ENCODE measurements at places on chromosomes 1 and 21. TPM values are rescaled to one million over a fixed set of nuclear protein-coding genes. Genes with fewer than 3 reads are reported as not detected.

DNA sequence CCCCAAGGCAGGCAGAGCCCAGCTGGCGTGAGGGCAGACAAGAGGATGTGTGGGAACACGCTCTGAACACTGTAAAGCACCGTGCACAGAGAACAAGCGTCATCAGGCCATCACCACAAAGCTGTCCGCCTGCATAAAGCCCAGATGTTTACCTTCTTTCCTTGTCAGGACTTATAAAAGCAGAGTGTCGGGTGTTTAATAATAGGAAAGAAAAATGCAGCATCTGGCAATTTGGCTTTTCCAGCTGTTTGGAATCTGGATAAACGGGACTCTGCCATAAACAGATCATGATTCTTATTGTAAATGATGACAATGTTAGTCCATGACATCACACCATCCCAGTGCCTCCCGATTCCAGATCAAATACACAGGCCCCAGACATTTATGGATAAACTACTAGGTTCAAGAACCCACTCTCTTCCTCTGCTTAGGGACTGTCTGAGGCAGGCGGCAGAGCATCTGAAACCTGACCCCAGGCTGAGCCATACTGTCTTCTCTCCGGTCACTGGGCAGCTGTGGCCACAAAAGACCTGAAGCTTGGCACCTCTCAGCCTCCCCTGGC lies 4.2 kb downstream of the GLIS1 start:
- DNase-seq = no peak

OPTC gene
- total RNA-seq = not detected

DNA sequence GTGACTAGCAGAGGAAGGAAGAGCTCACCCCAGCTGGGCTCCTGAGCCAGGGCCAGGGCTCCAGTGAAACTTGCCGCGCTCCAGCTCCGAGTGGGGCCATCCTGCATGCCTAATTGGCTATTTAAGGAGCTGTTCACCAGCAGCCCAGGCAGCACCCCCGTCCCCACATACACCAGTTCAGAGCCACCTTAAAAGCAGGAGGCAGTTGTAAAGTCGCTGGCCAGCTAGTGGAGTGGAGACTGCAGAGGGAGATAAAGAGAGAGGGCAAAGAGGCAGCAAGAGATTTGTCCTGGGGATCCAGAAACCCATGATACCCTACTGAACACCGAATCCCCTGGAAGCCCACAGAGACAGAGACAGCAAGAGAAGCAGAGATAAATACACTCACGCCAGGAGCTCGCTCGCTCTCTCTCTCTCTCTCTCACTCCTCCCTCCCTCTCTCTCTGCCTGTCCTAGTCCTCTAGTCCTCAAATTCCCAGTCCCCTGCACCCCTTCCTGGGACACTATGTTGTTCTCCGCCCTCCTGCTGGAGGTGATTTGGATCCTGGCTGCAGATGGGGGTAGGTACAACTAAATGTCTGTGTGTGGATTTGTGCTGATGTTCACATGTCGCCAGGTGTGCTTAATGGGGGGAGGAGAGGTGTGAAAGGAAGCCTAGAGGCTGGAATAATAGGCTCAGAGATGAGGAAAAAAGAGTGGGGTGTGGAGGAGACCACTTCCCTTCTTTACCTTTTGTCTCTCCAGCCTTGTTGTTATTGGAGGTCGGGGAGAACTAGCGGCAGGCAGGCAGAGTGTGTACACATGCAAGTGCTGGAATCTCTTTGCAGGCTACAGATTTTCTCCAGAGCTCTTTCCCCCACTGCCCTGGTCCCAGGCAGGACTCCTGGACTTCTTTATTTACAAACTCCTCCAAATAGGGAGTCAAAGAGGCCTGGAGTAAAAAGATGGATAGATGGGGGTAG lies at the start of gene CA14:
TSS of gene CA14 (plus strand) at position 151 of the 962 bp plus-strand sequence. CDS start at position 506, 355 bp downstream.
- peak; percentile 58 for DNase-seq

DNA sequence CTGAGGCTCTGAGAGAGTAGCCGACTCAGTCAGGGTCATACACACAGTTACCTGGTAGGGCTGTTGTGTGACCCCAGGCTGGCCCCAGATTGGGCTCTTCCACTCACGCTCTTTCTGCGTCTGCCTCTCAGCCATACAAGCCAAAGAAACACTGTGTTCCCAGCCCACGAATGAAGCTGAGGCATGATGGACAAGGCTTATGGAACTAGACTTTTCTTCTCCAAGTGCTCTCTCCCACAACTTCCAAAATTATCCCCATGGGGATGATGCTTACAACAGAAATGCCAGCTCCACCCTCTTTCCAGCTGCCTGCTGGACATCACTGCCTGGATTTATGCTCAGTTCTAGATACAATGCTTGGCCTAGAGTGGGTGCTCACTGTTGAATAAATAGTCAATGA lies 102.8 kb upstream of the JUN start:
- DNase-seq = peak; percentile 35

GRCh38 chr1:89794406-89794805 lies 26.4 kb upstream of the LRRC8D start:
- no peak for DNase-seq

DNA sequence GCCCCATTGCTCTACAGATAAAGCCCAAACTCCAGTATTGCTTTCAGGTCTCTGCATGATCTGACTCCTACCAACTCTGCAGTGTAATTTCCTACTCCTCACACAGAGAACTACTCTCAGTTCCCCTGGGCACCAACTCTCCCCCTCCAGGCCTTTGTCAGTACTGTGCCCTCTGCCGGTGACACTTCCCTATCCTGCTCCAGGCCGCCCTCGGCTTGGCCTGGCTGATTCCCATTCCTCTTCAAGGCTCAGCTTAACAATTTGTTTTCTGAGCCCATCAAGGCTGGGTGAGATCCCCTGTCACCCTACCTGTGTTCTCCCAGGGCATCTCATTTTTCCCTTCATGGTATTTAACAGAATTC lies 2.6 kb downstream of the SLAMF8 start:
- DNase-seq = peak; percentile 70

GRCh38 chr1:43267291-43267805 lies 2.4 kb upstream of the TMEM125 start:
- DNase-seq = no peak

DNA sequence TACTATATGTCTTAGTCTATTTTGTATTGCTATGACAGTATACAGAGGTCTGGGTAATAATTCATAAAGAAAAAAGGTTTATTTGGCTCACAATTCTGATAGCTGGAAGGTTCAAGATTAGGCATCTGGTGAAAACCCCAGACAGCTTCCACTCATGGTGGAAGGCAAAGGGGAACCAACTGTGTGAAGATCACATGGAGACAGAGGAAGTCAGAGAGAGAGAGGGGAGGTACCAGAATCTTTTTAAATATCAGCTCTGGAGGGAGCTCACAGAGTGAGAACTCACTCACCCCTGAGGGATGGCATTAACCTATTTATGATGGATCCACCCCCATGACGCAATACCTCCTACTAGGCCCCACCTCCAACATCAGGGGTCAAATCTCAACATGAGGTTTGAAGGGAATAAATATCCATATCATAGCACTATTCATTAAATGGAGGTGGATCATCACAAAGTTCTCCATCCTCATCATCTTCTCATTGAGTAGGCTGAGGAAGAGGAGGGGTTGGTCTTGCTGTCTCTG lies 290.5 kb downstream of the DSCAM start:
- no peak for DNase-seq
